Activated T-cell treated with anti-CD3 and anti-CD28 coated beads for 4 hours (primary cell): ENCODE measurements at places on chromosomes 7 and 10.

- no peak for DNase-seq
These were observed 68.5 kb downstream of the CRTAC1 start for GRCh38 chr10:97961945-97962344.

DNA sequence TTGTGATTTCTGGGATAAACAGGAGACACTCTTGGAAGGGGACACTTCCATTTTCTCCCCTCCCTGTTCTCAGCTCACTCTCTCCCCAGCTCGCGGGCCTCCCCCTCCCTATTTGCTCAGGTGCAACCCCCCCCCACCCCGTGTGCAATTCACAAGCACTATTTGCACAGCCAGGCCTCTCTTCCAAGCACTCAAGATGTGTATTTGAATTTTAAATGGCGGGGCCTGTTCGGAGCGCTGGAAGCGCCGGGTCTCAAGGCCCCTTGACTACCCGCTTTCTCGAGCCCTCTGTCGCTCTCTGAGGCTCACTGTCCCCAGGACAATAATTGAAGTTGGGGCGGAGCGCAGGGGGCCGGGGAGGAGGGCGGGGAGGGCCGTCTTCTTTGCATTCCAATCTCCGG lies 7.8 kb downstream of the SHH start:
- no peak for DNase-seq

DNA sequence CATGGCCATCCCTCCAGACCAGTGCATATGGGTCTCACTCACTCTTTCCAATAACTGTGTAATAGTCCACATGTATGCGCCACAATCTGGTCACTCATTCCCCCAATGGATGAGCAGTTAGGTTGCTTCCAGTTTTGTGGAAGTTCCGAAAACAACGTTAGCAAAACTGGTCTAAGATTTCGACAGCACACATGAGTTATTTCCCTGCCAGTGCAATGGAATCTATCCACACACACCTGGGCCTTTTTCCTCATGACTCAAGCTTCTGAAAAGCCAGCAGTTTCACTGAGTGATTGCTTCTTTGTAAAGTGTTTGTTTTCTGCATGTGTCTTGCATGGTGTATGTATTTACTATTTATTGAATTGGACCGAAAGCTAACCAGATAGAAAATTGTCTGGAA lies 58.8 kb upstream of the FHIP2A start:
- DNase-seq, result no peak

DNA sequence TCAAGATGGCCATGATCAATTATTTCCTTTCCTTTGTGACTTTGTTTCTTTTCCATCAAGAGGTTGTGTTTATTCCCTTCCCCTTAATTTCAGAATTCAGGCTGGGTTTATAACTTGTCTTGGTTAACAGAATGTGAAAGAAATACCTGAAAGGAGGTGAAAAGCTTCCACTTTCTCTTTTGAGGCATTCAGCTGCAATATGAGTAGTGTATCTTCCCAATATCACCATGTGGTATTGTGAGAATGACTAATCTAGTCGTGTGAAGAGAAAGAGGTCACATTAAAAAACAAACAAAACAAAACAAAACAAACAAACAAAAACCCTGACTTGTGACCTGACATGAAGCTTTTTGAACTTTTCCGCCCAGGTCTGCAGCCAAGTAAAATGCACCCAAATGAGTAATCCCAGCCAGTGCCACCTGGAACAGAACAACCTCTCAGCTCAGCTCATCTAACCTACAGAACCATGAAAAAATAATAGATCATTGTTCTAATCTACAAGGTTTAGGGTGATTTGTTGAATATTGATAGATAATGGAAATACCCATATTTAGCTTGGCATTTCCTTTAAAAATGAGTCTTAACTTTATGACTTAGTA lies 70.8 kb upstream of the TEX47 start:
- no peak for DNase-seq

DNA sequence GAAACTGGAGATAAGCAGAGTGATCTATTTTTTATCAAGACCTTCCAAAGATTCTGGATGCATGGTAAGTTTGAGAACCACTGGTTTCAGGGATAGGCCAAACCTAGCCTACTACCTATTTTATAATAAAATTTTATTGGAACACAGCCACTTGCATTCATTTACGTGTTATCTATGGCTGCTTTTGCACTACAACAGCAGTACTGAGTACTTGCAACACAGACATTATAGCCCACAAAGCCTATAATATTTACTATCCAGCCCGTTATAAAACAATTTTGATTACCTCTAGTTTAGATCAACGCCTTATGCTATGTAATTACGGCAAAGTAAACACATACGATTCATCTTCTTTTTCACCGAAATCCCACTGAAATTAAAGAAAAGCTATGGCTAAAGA lies 18.4 kb downstream of the STEAP1 start:
- no peak for DNase-seq

- DNase-seq, result no peak
These were observed 31.8 kb upstream of the PRSS1 start for GRCh38 chr7:142717453-142717852.

DNA sequence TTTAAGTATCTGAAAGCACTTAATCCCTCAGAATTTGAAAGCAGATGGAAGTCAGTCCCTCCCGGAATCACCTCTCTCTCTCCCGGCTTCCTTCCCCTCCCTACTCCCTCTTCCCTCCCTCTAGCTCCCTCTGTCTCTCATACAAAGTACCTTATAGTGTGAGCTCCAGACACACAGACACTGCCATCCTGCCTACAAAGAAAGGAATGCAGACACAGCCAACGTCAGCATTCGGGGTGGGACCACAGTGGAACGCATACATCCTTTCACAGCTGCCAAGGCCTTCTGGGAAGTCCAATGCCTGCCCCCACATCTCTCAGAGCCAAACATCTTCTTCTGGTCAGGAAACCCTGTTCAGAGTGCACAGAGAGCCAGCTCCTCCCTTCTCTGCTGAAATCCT lies 9.3 kb downstream of the NOD1 start:
- no peak for DNase-seq

GRCh38 chr10:116398224-116398623 lies 29.4 kb upstream of the PNLIPRP3 start:
- DNase-seq, result no peak

DNA sequence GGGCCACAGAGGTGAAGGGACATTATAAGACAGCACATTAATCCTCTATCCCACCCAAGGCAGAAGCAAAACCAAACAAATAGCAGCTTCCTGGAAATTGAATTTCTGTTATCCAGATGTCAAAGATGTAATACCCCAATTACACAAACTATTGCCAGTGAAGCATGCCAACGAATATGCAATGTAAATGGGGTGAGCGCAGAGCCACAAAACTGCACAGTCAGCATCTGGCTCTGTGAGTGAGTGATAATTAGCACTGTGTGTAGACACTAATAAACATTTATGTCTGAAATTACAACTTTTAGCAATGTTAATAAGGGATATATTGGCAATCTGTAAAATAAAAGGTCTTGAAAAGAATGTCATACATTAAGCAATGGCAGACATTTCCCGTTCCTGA lies 3.2 kb downstream of the BEND7 start:
- no peak for DNase-seq

DNA sequence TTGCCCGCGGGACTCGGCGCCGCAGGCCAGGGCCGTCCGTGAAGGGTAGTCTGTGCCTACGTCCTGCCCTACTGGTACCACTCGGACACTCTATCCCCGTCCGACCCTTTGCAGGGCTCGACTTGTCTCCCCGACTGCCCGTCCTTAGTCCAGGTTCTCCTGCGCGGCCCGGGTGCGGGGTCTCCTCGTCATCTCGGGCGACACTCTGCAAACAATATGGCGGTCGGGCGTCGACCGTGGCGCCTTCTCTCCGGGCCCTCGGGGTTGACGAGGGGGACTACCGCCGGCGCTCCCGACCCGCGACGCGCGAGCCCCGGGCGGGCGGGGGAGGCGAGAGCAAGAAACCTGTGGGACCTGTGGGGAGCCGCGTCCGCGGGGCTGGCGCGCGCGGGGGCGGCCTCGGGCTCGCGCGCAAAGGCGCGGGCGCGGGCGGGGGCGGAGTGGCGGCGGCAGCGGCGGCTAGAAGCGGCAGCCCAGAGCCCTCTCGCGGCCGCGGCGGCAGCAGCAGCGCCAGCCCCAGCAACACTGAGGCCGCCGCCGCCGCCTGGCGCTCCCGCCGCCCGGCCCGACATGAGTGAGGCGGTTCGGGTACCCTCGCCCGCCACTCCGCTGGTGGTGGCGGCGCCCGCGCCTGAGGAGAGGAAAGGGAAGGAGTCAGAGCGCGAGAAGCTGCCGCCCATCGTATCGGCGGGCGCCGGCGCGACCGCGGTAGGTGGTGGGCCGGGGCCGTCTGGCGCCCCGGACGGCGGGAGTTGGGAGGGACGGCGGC lies at the start of gene HECTD2:
HECTD2 (plus strand) TSS at position 476 of the 769 bp plus-strand sequence; CDS start at position 571, 95 bp downstream.
- peak; percentile 79 for DNase-seq

DNA sequence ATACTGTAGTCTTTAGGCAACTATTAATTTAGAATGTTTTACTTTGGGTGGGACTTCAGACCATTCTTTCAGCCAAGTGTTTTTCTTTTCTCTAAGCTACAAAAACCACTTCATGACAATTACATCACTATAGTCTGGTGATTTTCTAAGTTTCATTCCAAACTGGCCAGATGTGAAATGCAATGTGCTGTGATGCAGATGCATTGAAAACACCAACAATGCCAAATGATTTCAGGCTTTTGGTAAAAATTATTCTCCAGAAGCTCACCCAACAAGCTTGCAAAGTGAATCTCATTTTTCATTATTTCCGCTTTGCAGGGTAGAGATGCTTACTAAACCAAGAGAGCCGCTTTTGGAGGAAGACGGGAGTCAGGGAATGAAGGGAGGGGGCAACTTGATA lies 118.4 kb upstream of the ANK3 start:
- DNase-seq, result no peak

DNA sequence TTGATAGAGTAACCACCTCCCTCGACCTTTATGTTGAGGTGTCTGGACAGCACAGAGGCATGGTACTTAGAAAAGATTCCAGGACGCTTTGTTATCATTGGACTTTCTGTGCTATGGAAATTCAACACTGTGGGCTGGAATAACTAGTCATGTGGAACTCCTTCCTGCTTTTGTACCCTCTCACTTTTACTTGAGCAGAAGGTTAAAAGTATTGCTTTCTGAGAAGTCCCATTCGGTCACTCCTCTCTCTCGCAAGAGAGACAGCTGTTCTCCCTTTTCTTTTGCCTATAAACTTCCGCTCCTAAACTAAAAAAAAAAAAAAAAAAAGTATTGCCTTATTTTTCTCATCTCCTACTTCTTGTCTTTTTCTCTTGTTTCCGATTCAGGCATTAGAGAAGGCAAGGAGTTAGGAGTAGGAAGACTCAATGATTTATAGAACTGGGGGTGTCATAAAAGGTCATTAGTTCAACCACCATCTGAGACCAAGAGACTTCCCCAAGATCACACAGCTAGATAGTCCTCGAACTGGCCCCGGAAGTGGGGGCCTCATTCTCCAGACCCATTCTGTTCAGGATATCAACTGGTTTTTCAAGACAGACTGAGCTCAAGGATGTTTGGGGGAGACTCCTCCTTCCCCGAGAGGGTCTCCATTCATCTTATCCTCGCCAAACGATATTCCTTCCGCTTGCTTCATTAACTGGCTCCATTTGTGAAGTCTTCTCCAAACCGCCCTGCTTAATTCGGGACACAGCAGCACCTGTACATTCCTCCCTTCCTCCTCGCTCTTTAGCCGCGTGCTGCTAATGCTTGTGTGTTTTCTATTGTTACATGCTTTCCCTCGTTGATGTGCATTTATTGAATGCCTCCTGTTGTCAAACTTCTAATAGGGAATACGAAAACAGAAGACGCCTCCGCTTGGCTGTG lies 995 bp upstream of the INPP5F start:
- DNase-seq, result no peak

DNA sequence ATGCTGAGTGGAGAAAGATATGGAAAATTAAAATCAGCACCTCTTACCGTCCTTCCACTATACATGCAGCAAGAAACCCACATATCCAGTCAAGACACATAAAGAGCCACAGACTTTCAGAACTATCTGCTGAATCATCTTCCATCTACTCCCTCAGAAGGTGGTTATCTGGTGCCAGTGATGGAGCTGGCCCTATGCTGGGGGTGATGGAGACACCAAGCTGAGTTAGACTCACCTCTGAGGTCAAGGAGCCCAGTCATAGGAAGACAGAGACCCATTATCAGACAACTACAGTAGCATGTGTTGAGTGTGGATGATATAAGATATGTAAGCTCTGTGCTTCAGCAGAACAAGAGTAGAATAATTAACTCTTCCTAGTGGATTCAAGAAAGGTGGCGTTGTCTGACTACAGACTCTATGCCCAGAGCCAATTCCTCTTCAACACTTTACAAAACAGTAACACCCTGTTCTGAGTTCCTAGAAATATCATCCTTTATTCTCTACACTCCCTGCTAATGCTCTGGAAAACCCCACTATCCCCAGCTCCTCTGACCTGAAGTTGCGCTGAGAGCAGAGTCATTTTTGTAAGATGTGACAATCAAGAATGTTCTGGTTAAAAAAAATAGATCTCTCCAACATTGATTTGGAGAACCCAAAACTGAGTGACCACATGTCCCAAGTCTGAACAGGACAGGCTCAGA lies 14.3 kb downstream of the CYP3A5 start:
- no peak for DNase-seq

- no peak for DNase-seq
These were observed 490.2 kb upstream of the AUTS2 start for GRCh38 chr7:69108097-69108496.

GRCh38 chr10:78910886-78911285 lies 157.9 kb upstream of the ZMIZ1 start:
- no peak for DNase-seq
